DMS153 (cell line): ENCODE measurements at places on chromosomes 2 and 18.
A peak's percentile ranks its signal among the peaks of the same experiment; 100 is the strongest.

DNA sequence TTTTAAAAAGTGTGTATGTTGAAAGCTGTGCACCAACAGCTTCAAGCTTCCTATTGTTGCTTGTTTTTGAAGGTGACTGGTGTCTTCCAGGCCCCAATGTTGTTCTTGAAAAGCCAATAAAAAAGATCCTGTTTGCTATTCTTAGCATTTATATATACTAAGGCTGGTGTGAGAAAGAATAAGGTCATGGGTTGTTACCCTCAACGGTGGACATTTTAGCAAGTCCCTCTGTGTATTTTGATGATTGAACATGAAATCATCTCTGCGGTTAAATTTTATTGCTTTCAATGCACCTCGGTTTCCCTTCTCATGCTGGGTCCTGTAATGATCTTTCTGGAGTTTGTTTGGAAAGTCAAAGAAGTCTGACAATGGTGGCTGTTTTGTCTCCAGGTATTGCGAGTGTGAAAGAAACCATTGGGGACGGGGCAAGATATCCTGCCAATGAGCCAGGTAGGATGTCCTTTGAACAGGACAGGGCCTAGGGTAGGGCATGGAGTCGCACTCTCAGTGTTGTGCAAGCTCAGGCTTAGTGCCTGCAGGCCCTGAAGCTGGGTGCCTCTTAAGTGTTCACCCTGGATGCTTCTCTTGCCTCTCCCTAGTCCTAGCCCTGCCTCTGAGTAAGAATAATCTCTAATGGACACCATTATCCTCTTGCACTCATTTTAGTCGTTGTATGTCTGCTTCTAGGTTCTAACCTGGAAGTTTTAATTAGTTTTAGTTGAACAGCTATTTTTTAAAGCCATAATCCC is 16.0 kb upstream of the KLF7 start:
- DNase-seq, result no peak

GRCh38 chr18:13359210-13359609 is 140.7 kb downstream of the LDLRAD4 start:
- DNase-seq, result no peak

DNA sequence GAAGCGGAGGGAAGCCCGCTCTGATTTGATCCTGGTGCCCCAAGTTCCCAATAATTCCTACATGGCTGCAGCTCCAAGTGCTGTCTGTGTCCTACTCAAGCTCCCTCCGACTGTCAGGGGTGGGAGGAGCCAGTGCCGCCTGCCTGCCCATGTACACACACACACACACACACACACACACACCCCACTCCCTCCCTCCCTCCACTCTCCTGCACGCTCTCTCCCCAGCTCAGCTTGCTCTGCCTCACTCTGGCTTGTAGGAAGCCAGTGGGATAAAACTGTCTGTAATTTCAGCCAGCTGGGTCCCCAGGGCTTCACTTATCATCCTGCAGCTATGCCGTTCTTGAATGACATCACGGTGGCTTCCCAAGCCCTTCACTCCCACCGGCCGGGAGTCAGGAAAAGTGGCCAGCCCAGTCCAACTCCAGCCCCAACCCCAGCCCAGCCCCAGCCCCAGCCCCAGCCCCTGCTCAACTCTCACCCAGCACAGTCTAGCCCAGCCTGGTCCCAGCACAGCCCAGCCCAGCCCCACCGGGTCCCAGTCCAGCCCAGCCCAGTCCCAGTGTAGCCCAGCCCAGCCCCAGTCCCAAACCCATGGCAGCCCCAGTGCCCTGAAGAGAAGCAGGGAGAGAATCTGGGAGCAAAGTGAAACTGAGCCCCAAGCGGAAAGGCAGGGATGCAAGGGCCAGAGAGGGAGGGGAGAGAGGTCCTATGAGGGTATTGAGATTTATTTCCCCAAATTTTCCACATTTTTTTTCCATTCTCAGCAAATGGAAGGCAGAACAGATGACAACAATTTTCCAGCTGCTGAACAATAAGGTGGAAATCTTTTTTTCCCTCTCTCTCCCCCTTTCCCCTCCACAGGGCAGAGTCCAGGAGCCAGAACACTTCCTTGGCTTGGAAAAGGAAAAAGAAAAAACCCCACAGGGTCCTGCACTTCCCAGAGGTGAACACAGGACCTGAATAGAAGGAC is 144.0 kb downstream of the TNS1 start:
- peak; percentile 32 for DNase-seq

- no peak for DNase-seq
Observed at GRCh38 chr2:64260817-64261216, 116.6 kb upstream of the PELI1 start.

GRCh38 chr2:50751311-50752031 is 280.5 kb downstream of the NRXN1 start:
- DNase-seq, result no peak

- no peak for DNase-seq
Observed at GRCh38 chr2:167052825-167053224, 164.5 kb downstream of the XIRP2 start.

DNA sequence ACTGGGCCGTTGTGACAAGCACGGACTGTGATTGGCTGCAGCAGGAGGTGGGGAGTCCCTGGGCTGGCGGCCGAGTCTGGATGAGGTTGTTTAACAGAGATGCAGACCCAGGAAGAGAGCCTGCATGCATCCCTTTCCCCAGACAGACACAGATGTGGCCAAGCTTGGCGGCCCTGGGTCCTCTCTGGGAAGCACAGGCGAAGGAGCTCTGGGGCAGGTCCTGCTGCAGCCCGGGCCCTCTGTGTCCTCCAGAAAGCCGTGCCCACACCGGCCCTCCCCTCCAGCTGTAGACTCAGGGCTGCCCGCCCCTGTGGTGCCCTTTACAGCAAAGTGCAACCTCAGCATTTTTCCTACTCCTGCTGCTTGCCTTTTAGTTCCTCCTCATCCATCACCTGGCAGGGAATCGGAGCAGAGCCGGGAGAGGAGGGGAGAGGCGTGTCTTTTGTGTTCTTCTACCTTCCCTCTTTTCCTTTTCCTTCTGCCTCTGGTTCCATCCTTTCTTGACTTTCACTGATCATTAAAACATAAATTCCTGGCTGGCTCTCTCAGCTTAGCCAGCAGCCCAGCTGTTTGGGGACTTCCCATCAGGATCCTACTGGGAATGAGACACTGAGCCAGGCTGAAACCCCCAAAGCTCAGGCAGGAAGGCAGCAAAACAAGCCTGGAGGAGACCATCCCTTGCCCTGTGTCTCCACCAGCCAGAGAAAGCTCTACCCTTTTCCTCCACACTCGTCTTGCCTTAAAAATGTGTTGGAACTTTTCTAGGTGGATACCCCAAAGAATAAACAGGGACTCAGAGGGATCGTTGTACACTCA is 75.0 kb downstream of the CTIF start:
- no peak for DNase-seq

GRCh38 chr18:1244397-1245122 is 339.9 kb downstream of the ADCYAP1 start:
- DNase-seq, result no peak

DNA sequence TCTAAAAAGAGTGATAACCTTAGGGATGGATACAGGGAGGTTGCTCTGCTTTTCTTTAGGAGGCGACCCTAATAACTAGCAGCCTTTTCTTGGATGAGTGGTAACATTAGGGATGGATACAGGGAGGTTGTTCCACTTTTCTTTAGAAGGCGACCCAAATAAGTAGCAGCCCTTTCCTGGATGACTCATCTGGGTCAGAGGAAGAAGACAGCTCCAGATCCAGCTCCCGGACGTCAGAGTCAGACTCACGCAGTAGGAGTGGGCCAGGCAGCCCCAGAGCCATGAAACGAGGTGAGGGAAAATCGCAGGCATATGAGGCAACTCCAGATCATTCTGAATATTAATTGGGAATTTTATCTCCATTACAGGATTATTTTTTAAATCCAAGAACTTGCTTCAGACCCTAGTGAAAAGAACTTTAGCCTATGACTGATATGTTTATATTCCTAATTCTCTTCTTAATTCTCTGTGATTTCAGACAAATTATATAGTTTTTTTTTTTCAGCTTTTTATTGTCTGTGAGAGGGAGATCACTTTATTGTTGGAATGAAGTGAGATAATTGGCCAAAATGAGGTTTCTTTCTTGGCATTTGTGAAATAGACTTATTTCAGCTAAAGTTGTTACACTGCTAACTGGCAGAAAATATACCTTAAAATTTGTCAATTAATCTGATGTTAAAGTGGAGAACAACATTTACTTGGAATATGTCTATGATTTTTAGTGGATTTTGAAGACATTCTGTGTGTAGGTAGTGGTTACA is 31.2 kb upstream of the C1GALT1C1L start:
- DNase-seq, result no peak

- no peak for DNase-seq
Observed at GRCh38 chr2:100107906-100108647, 34.3 kb downstream of the AFF3 start.

DNA sequence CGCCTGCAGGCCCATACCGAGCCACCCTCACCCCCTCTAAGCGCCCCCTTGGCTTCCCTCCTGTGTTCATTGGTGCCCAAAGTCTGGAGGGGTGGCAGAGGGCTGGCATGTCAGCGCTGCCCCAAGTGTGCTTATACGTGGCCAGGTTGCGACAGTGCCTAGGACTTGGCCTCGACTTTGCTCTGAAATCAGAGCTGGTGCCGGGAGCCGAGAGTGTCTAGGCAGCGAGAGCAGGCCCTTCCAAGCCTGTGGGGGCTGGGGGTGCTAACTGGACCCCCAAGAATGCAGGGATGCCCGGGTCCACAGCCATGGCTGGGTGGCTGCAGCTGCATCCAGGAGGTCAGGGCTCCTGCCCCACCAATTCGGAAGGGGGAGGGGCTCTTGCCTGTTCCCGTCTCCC is 95.6 kb upstream of the MGAT5 start:
- DNase-seq, result no peak

DNA sequence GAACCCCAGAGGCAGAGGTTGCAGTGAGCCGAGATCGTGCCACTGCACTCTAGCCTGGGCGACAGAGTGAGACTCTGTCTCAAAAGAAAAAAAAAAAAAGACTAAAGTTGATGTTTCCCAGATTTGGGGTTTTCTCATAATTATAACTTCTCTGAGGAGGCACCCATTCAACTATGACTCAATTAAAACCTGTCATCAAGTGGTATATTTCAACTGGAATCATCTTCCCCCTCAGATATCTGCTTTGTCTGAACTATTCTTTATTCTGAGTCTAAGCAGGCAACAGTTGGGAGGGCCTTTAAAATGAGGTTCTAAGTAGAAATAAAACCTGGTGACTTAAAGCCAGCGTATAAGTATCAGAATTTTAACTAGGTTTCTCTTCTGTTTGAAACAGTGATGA is 88.5 kb downstream of the PTRHD1 start:
- DNase-seq, result no peak

DNA sequence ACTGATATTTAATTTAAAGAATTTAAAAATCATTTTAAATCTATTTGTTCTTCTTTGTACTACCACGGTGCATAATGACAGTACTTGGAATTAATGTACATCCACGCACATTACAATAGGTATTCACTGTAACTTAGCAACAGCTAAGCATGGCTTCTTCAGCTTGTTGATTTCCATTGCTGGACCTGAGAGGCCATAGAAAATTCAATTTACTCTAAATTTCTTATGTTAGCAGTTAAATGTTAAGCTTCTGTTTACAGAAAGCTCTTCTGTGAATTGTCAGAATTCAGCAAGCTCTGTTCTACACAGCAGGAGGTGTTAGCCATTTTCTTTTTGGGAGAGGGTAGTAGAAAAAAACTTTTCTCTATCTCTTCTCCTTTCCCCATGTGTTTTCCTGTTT is 1149.3 kb upstream of the CDH2 start:
- DNase-seq, result peak; percentile 76

GRCh38 chr2:14628901-14629300 is 3.6 kb upstream of the LRATD1 start:
- DNase-seq, result no peak

DNA sequence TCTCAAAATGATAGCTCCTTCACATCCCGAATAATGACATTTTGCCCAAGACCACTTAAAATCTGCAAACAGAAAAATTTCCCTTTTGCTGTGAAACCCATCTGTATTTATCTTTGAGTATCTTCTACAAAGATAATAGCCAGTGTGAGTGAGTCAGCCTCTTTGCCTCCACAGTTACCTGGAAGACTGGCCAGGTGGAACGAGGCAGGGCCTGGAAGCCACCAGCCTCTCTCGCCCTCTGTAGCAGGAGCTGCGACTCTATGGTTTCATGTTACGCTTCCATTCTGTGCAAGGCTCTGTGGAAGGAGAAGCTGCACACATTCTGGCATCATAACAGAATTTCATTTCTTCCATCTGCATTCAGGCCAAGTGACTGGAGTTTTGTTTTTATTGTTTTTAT is 9.5 kb downstream of the ELP2 start:
- no peak for DNase-seq

- DNase-seq, result no peak
Observed at GRCh38 chr2:98445683-98446581, 1.3 kb downstream of the INPP4A start.

DNA sequence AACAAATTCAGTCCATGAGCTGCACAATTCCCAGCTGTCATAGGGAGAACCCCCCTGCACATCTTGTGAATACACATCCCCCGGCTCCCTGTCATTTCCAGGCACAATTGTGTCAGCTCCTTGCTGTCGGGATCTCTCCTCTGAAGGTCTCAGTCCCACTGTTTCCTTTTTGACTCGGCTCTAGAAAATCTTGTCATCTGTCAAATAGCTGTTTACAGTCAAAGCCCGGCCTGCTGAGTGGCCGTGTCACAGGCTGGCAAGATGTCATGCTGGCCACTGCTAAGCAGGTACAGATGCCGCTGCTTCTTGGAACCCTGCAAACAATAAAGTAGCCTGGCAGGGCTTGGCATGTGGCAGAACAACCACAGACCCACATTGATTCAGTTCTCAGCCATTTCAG is 61.7 kb downstream of the LYPD1 start:
- DNase-seq, result no peak

- no peak for DNase-seq
Observed at GRCh38 chr2:169036736-169037440, 5.8 kb upstream of the ABCB11 start.

- no peak for DNase-seq
Observed at GRCh38 chr2:178392215-178392614, 58.8 kb downstream of the PRKRA start.

DNA sequence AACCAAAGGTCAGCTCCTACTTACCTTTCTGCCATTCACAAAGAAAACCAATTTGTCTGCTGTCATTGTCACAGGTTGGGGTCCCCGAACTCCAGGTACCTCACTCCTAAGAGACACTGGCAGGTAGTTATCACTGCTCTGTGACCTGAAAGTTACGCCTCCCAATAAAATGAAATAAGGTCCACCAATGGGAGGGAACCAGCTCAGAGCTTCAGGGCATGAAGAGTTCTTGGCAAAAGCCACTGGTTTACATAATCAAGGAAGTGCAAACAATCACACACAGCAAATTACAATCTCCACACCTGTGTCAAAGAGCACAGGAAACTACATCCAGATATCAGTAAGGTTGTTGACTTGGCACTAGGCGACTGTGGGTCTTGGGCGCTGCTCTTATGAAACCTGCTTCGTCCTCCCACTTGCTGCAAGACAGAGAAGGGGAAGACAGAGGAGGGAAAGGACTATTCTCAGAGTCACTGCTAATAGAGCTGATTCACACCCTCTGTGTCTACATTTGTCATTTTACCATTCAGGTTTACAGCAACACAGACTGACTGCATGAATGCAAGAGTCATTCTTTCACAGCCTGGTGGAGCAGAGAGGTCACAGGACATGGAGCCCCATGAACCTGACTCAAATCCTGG is at the start of gene XDH:
Gene XDH (minus strand): TSS at position 142 of the 641 bp plus-strand sequence. CDS start 76 bp downstream, at position 66.
- DNase-seq, result peak; percentile 83

- DNase-seq, result no peak
Observed at GRCh38 chr2:218659988-218660358, 490 bp downstream of the BCS1L start.

GRCh38 chr2:18762667-18763066 is 173.3 kb upstream of the NT5C1B start:
- DNase-seq, result no peak
